ENCODE measurements at places on chromosomes 12 and 14. TPM values are rescaled to one million over a fixed set of nuclear protein-coding genes. Genes with fewer than 3 reads are reported as not detected.

The AKAP3 gene
- total RNA-seq = 0.72 TPM

- no peak for DNase-seq
Observed at GRCh38 chr14:35380794-35381193, 23.8 kb downstream of the NFKBIA start.

GRCh38 chr12:99521664-99522063, 125.9 kb upstream of the GARIN6 start:
- DNase-seq = no peak

DNA sequence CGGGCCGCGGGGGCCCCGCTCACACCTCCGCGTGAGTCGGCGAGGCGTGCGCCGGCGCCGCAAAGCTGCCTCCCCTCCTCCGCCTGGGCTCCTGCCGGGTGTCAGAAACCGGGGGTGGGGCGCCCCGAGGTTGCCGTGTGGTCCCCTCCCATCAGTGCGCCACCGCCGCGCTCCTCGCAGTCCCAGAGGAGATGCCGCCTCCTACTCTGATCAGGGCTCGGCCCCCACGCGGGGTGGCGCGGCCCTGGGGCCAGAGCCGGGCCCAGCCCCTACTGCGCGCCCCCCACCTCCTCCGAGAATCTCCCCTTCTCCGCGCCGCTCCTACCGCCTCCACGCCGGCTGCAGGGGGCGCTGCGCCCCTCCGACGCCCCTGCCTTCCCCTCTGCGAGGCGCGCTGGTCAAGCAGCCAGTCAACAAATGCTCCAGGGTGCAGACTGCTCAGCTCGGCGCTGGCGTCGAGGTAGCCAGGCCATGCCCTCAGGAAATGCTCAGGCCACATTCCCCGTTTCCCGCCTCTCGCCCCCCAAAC, 467 bp upstream of the JAG2 start:
- no peak for DNase-seq

GRCh38 chr12:124893792-124894516, 20.5 kb downstream of the UBC start:
- DNase-seq = no peak

DNA sequence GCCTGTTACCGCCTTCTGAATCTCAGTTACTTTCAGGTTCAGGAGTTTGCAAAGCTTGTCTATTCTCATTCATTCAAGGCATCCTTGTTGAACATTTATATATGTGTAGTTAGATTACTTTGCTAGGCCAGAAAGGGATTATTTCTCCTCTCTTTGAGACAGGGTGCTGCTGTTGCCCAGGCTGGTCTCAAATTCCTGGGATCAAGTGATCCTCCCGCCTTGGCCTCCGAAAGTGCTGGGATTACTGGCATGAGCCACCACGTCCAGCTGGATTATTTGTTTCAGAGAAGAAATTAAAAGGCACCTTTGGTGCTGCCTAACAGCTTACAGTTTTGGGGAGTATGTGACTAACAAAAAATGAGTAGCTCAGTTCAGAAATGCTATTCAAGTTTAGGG, 772 bp downstream of the CHURC1 start:
- DNase-seq = no peak

GRCh38 chr14:87312169-87312893, 680.7 kb downstream of the GALC start:
- no peak for DNase-seq
